Cerebellar nuclear complex (tissue), 1 donor: ENCODE measurements at places on chromosomes 1 and 21.

- DNase-seq, result no peak
These were observed 47.0 kb downstream of the CHML start for GRCh38 chr1:241593186-241593585.

DNA sequence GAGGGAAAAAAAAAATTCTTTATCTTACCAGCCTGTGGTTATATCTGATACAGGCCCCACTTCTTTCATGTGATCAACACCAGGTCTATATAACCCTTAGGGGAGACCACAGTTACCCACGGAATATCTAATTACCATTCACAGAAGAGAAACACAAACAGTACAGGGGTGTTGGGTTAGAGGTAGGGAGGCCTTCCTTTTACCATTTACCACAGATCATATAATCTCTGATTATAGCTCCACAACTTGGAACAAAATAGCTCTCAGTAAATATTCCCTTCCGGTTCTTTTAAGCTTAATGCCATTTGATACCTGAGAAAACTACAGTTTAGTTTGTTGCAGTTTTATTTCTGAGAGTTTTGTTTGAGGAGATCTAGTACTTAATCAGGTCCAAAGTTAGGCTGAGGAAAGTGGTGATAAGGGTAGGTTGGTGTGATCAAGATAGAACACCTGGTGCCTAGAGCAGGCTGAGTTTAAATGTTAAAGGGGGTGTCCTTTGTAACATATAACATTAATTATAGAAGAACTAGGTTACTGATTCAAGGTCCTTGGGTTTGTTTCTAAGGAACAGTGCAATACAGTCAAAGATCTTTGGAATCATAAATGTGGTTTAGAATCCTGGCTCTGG, 14.1 kb downstream of the EPB41 start:
- no peak for DNase-seq

DNA sequence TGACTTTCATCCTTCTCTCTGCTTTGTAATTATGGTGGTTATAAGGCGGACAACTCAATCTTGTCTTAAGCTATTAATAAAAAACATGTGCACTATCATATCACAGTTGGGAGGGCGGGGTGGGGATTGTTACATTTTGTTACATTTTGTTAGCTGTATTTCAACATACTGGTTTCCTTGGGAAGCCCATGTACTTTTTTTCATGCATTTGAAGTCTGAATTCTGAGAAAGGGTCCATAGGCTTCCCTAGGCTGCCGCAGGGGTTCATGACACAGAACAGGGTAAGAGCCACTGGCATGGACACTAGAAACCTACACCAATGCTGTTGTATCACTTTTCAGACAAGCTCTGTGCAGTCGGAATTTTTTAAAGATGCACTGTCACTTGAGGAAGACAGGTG, 178.8 kb downstream of the ETS2 start:
- DNase-seq, result no peak

DNA sequence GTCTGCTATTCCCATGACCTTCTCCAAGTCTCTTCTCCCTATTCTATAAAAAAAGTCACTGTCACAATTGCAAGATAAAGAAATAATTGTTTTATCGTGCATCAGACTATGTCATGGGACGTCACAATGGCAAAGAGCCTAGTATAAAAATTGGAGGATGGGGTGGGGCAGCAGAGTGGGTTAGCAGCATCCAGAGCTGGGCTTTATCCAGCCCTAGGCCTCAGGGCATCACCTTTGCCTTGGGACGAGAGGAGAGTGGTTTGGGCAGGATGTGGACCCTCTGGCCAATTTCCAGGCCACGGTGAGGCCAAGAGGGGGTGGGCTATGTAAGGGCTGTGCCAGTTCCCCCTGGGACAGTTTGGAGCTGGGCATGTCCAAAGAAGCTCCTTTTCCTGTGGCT, 25.7 kb downstream of the WNT4 start:
- no peak for DNase-seq

- DNase-seq, result no peak
These were observed 11.4 kb downstream of the COQ8A start for GRCh38 chr1:226951286-226952117.

DNA sequence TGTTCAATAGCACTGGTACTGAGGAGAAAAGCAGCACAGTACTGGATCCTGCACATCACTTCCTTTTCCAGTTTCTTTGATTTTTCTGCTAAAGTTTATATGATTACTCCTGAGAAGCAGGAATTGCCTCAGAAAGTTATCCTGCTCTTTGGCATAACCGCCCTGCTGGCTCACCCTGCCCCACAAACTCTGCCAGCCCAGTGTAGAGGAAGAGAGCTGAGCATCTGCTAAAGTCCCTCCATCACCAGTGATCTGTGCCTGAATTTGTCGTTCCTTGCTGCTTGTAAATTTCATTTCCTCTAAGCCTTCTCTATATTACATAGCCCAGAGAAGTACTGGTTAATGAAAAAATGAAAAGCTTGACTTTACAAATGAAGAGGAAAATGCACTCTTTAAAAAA, 87.0 kb upstream of the C1orf21 start:
- peak; percentile 23 for DNase-seq

- no peak for DNase-seq
These were observed 1.7 kb downstream of the S100A1 start for GRCh38 chr1:153629971-153630370.

DNA sequence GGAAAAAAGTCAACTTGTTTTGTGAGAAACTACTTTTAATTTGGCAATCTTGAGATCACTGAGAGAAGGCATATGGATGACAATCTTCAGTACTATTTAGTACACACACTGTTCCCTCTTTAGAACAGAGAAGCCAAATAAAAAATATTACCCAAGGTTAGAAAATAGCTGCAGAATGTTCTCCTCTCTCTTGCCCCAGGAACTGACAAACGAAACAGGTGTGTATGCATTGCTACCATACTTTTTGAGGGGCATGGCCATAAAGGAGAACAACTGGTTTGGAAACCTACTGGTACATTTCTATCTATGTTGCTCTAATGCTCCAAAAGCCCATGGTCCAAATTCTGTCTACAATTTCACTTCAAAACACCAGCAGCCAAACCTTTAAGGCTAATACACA, 5.7 kb downstream of the TOR1AIP2 start:
- DNase-seq, result no peak

- DNase-seq, result no peak
These were observed 65.3 kb downstream of the ZNF697 start for GRCh38 chr1:119582801-119583200.

- DNase-seq, result no peak
These were observed 150.8 kb downstream of the MAGI3 start for GRCh38 chr1:113541106-113541505.

DNA sequence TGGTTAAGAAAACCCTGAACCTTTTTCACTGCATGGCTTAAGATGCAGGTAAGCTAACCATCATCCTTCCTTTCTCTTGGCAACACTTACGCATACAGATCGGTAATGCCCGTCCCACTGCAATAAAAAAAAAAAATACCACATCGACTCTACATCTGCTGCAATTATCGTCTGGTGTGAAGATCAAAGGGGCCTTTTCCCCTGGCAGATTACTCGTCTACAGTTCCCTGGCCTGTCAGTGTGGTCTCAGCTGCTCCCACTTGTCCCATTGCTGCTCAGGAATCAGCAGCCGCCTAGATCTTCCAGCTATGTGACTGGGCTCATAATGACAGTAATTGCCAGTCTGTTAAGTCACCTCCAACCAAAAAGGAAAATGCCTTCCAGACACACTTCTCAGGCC, 133.1 kb downstream of the SETD4 start:
- no peak for DNase-seq

DNA sequence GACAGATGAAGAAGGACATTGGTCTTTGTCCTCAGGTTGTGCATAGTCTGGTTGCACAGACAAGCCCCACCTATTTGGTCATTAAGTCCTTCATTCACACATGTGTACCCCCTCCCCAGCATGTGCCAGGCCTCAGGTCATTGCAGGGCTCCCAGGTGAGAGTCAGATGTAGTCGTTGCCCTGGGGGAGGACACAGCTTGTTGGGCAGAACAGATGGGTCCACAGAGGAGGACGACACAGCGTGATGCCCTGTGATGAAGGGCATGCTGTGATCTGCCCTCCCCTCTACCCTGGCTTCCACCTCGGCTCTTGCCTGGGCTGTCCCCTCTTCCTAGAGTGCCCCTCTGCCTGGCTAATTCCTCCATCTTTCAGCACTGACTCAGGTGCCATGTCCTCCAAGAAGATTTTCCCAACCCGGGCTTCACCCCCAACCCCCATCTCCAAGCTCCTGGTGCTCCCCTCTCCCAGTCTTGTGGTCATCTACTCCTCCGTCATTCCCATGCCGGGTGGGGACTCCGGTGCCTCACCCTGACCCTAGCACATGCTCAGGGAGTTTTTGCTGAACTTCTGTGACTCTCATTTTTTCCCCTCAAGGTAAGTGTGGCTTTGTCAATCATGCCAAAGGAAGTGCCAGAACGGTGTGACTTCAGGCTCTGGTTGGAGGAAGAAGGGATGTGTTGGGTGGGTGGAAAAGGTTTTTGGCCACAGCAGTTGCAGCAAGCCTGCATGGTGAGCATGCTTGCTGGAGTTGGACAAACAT, 220.5 kb downstream of the FOXD2 start:
- DNase-seq, result no peak

DNA sequence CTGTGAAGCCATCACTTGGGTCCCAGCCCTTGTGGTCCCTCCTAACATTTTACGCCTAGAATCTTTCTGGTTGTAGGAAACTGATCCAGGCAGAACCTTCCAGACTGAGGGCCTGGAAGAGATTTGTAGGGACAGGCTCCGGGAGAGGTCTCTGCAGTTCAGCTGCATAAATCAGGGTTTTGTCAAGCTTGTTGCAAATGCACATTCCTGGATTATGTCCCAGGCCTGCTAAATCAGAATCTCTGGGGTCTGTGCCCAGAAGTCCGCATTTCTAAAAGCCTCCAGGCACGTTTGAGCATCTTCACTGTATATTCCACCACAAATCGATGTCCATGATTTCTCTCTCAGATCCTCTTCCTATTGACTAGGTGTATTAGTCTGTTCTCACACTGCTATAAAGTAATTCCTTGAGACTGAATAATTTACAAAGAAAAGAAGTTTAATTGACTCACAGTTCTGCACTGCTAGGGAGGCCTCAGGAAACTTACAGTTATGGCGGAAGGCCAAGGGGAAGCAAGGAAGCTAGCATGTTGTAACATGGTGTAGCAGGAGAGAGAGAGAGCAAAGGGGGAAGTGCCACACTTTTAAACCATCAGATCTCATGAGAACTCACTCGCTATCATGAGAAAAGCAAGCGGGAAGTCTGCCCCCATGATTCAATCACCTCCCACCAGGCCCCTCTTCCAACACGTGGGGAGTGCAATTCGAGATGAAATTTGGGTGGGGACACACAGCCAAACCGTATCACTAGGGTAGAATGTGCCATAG, 1.2 kb upstream of the FHAD1 start:
- DNase-seq, result no peak

GRCh38 chr1:68016381-68016780, 34.0 kb downstream of the DIRAS3 start:
- DNase-seq, result no peak

DNA sequence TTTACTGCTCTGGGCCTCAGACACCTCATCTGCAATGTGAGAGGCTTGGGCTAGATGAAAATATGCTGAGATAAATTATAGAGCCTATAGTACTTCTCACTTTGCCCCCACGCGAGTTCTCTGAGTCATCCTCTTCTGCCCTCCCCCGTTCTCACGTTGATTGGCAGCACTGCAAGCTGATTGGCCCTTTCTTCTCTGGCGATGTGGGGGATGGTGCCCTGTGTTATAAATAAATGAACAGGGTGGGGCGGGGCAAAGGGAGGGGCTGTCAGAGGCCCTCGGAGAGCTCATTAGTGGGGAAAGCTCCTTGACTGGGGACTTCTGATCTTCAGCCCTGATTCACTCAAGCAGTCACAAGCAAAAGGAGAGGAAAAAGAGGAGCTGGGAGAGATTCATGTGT, 64.3 kb upstream of the ZC3H12A start:
- DNase-seq, result no peak

DNA sequence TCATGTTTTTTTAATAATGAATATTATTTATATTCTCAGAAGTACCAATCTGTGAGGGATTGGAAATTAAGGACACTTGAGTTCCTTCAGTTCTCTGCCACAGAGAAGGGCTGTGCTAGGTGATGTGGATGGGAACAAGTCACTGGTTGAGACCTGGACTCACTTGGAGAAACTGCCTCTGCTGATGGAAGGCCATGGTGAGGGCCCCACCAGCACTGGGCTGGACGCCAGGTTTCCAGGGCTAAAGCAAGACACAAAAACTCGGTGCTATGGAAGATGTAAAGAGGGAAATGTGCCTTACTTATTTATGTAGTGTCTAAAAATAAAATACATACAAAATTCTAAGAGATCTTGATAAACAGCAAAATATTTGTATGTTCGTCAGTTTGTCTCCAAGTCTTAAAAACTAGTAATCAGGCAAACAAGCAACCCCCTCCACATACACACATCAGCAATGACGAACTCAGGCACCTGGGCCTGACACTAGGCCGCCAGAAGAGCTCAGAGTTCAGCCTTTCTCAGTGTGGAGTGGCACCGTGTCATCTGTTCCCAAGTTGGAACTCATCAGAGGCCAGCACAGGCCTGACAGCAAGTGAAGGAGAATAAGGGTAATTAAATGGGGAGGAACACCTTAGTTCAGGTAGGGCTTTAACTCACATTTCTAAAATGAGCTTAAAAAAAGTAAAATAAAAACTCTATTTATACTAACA, 19.6 kb downstream of the SIPA1L2 start:
- no peak for DNase-seq

DNA sequence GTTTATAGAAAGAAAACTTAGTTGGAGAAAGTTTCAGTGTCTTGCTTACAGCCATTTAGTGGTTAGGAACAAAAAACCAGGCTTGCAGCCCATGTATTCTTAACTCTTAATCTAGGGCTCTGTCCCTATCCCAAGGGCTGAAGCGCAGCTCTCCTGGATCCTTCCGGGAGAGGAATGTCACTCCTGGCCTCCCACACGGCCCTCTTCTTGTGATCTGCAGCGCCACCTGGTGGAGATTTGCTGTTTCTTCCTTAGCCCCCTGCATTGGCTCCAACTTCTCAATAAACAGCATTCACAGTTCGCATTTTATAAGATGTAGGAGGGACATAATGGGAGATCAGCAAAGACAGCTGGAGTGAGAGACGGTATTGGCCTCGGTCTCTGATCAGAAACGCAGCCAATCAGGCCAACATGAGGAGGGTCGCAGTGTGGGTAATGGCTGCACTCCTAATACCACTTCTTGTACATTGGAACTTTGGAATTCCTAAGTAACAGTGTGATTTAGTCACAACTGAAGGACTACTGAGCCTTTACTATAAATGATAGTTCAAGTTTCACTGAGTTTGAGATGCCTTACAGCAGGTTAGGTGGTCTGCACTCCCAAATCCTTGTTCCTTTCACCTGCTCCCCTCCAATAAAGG, 283.4 kb downstream of the ASTN1 start:
- DNase-seq, result peak; percentile 39

DNA sequence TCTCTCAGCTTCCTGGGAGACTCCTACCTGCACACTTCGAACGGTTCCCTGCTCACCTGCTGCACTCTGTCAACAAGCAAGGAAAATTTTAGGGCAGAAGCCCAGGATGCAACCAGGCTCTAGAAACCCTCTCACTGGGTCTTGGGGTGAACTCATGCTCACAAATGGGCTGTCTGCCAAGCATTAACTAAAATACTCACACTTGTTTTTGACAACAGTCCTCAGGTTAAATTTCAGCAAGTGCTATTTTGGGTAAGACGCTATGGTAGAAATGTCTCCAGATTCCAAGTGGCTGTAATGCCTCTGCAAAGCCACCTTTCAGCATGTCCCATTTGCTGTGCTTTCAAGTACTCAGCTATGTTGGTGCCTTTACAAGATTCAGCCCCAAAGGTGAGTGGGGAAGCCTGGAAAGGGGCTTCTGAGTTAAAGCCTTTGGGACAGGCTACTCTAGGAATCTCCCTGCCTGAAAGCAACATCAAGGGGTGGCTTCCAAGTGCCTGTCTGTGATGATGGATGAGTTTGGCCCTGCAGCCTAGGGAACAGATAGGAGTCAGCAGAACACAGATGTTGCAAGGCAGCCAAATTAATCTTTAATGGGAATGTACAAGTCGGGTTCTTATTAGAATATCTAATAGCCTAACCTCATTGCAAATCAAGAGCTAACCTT, 211.9 kb upstream of the SPAG17 start:
- DNase-seq, result no peak
